Epithelial cell of prostate (primary cell): ENCODE measurements at places on chromosomes 3 and 15.

DNA sequence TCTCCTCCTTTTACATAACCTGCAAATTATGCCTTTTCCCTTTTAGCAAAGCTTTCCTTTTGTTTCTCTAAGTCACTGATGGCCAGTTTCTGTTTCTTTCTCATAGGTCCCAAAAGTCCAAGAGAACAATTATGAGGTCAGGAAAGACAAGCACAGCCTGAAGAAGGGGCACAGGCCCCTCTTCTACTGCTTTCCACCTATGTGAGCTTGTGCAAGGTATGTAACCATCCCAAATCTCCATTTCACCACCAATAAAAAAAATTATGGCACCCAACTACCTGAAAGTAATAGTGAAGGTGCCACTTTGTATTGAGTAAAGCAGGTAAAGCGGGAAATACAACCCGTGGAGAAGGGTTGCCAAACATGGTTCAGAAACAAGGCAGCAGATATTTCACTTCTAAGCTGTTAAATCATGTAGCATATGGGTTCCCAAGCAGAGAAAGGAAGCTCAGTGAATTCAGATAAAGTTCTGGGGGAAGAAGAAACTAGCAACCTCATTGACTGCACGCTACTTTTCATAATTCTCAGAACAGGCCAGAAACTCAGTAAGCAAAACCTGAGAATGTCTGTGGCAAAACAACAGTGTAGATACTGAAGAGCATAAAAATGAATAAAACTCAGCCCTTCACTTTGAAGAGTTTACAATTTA lies 4.2 kb downstream of the PLOD2 start:
- DNase-seq = no peak

GRCh38 chr3:101913168-101913567 lies 63.9 kb downstream of the NFKBIZ start:
- DNase-seq = peak; percentile 46

- DNase-seq = no peak
Observed at GRCh38 chr15:70882361-70882760, 9.9 kb downstream of the THAP10 start.

DNA sequence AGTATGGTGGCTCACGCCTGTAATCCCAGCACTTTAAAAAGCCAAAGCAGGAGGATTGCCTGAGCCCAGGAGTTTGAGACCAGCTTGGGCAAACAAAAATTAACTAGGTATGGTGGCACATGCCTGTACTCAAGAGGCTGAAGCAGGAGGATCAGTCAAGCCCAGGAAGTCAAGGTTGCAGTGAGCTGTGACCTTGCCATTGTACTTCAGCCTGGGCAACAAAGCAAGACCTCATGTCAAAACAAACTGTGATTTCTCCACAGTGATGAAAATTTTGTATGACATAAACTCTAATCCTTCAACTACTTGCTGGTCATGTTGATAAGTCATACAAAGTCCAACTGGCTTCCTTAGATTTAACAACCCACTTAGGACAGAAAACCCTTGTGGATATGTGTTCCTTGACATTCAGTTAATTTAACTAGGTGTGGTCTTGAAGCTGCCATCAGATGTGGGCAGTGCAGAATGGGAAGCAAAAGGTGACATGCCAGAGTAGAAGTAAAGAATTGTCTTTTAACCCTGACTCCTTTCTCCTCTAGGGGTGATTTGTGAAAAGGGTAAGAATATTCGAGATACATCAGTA lies 263.3 kb downstream of the PTPRG start:
- no peak for DNase-seq

DNA sequence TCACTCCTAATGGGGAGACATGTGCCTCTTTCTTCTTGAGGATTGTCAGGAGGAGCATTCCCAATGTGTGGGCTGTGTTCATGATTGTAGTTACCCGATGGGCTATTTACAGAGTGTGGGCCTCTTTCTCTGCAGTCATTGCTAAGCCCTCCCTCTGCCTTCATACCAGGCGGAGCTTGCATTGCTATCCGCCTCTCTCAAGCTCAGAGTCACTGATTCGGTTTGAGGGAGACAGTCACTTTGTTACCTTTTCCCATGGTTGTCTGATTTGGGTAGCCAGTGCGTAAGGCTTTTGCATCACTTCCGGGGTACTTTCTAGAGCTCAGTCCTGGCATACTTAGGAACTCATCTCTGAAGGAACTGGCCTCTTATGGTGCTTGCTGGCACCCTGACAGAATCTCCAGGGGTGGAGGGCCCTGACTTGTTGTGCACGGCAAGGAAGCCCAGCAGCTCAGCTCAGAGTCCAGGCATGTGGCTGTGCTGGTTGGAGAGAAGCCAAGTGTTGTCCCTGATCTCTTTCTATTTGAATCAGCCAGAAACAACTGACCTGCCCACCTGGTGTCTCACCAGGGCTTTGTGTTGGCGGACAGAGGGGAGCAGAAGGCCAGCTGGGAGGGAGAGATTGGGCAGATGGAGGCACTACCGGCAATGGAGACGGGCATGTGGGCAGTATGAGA lies 79.8 kb downstream of the EPHB1 start:
- no peak for DNase-seq

- peak; percentile 84 for DNase-seq
Observed at GRCh38 chr15:95799286-95800200, 531.0 kb upstream of the NR2F2 start.

- DNase-seq = peak; percentile 8
Observed at GRCh38 chr15:98120561-98120960, 160.1 kb downstream of the ARRDC4 start.

- DNase-seq = no peak
Observed at GRCh38 chr15:101455291-101456025, 34.0 kb downstream of the PCSK6 start.

DNA sequence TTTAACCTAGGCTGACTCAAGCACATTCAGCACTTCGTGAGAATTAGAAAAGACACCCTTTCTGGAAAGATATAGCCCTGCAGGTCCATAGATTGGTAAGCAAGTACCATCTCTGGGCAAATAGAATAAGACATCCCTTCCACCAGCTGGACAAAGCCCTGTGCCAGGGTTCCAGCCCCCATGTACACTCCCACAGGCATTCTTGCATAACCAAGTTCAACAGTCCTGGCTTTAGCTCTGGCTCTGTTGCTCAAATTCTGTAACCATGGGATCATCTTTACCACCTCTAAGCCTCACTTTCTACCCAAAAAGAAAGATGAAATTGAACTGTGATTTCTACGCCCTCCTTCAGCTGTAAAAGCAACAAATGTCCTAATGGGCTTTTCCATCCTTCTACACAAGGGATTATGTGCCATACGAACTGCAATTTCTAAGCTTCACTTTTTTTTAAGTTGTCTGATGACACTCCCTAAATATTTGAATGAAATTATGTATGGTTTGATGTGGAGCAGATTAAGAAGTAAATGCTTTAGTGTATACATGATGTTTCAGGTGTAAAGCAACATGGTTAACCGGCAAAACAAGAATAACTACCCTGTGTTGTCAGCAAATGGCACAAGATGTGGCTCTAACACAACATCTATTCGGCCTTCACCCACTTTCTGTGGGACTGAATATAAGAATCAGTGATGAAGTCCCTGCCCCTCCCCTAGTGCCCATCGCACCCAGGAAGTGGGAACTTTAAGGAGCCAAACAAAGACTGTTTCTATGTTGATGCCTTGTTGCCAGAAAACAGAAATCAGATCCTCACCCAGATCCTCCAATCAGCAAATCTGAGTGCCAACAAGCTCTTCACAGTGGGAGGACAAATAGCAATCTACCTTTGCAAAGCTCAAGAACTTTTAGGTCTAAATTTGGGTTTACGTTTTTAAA lies 165.7 kb downstream of the P3H2 start:
- DNase-seq = no peak

- no peak for DNase-seq
Observed at GRCh38 chr3:10957976-10958749, 34.4 kb upstream of the SLC6A1 start.

GRCh38 chr3:120640231-120640630 lies 41.8 kb downstream of the HGD start:
- DNase-seq = no peak

DNA sequence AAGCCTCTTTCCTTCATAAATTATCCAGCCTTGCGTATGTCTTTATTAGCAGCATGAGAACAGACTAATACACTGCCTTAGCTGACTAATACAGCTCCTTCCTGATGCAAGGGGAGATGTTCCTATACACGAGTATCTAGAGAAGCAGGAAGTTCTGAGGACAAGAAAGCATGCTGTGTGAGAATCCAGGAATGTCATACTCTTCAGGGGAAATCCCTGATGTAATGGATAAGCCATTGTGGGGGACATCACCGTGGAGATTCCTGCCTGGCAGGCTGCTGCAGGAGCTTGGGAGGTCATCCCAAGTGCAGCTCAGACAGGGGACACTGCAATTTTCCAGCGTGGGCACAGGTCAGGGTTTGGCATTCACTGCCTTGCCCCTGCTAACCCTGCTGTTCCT lies 476.9 kb downstream of the NR2F2 start:
- no peak for DNase-seq

DNA sequence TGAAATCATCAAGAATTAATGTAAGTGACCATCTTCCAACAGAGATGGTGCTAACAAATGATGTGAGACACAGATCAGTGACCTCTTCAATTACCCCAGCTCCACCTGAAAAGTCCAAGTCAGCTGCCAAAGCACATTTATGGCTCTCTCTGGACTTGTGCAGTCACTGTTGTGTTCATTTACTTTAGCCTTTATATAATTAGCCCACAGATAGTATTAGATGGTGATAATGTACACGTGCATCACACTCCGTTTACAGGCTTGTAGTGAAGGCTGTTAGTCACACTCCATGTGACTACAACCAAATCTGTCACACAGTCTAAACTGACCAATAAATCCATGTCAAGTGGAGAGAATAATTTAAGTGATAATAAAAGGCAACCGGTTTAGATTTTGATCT lies 331.5 kb upstream of the IL12A start:
- DNase-seq = no peak

DNA sequence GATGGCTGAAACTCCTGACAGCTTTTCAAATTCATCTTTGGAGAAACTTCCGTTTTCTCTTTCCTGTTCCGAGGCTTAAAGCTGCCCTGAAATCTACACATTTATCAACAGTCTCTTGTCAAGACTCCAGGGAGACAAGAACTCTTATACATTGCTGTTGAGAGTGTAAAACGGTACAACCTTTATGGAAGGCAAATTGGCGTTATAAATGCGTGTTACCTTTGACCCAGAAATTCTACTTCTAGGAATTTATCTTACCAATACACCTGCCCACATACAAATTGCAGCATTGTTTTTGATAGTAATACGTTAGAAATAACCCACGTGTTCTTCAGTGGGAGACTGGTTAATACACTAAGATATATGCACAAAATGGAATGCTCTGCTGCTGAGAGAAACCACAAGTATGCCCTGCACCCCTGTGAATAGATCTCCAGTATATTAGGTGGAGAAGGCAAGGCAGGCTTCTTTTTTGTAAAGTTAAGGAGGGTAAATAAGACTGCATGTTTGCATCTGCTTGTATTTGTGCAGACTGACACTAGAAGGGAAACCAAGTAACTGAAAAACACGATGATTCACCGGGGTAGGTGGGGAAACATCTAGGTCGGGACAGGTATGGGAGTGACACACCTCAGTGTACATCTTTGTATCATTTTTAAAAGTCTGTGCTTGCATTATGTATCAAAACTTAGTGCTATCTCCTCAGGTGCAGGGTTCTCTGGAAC lies 97.5 kb downstream of the IGF1R start:
- DNase-seq = no peak

- DNase-seq = no peak
Observed at GRCh38 chr3:66140743-66141372, 79.9 kb upstream of the SLC25A26 start.

DNA sequence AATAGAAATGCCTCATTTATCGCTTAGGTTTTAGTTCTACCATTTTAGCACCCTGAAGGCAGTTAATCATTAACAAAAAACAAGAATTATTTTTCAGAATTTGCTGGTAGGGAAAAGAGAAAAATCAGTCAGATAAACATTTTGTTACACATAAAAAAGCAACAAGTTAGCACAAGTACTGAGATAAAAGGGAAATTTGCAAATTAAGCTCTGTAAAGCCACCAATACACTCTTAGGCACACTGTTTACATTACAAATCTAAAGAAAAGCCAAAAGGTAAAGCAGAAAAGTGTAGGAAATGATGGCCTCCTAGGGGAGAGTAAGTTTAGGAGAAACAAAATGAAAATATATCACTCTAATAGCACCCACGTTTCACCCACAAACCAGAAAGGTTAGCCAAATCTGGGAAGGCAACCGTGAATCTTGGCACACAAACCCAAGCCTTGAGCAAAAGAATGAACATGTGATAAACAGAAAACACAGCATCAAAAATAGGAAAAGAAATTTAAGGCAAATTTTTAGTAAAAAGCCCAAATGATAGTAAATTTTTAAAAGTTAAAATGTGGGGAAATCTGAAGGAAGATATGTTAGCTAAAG lies 1.6 kb upstream of the SATB1 start:
- DNase-seq = no peak

DNA sequence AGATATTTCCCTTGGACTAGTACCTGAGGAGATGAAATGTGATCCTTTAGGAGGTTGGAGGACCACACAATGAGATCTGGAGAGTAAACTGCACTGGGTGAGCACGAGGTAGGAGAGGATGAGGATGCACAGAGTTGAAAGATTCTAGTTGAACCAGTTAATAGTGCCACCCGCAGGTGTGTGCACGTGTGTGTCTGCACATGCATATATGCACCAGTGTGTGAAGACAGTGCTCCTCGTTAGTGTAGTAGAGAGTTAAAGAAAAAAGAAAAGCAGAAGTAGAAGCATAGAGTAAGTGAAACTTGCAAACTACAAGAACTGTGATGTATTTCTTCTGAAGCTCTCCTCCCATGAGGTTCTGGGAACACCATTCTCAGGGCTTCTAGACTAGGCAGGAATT lies 8.4 kb downstream of the MED12L start:
- no peak for DNase-seq

DNA sequence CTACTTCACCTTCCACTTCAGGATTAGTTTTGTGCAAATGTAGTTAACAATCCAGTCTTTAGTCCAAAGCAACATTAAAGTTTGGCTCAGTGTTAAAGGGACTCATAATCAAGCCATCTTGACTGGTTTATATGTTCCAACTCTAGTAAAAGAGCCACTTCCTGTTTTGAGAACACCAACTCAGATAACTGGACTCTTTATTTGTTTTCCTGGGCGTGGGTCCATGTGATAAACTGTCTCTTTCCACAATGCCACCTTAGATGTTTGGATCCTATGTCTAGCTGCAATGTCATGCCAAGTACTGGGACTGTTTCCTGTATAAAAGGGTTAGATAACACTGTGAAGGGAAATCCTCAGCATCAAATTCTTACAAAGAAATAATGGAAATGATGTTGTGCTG lies 545.0 kb downstream of the PYDC2 start:
- DNase-seq = no peak

DNA sequence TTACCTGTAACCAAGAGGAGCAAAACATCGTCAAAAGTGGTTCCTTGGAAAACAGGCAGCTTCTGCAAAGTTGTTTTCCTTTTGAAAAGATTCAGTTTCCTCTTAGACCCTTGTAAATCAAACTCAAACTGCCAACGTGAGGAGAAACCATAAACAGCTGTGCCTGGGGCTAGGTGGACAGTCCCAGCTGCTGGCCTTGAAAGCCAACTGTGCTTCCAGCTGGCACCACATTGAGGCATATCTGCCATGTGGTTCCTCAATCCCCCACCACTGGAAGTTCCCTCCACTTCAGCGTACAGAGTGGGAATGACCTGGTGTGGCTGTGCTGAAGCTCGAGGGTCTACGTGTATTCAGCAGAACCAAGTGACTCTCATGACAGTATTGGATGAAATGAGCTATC lies 40.9 kb downstream of the HRH1 start:
- DNase-seq = no peak

GRCh38 chr15:83694015-83694414 lies 40.1 kb downstream of the ADAMTSL3 start:
- DNase-seq = no peak
